ENCODE measurements at places on chromosomes 12 and 14.
A peak's percentile ranks its signal among the peaks of the same experiment; 100 is the strongest.

- no peak for DNase-seq
Measured at GRCh38 chr14:51545396-51545795, 106.3 kb upstream of the FRMD6 start.

DNA sequence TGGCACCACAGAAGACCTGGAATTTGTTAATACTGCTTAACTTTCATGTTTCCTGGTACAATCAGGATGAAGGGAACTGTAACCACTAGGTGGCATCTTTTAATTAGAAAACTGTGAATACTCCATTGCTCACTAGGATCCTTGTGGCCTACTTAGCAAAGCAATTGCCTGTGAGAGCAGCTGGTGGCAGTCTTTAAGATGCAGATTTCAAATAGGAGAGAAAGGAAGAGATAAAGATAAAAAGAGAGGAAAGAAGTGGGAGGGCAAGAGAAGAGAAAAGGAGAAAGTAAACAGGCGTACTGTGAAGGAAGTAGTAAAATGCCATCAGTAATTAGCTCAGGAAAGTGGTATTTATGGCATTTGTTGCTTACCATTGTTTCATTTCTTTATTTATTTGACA is 114.5 kb downstream of the RAD51B start:
- DNase-seq = peak; percentile 45

- DNase-seq = no peak
Measured at GRCh38 chr12:21827083-21827482, 52.6 kb upstream of the KCNJ8 start.

DNA sequence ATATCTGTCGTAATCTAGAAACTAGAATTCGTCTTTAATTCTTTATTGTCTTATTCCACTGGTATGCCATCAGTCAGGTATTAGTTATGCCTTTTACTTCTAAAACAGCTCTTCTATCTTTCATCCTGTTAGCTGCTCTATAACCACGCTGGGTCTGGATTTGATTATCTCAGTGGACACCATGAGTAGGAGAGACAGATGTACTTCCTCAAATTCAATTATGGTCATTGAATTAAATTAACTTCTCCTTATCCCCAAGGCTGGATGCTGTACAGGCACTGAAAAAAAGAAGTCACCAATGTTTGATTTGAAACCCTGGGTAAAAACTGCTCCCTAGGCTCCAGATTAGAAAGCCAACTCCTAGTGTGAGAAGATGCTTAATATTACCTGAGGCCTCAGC is 107.3 kb downstream of the PIK3C2G start:
- DNase-seq = no peak

- DNase-seq = no peak
Measured at GRCh38 chr12:132329036-132329719, at the start of gene GALNT9. GALNT9 (minus strand) TSS chr12:132329589; CDS start chr12:132329203, 386 bp downstream.

GRCh38 chr12:79252358-79253075 is 387.9 kb downstream of the SYT1 start:
- DNase-seq = peak; percentile 34

DNA sequence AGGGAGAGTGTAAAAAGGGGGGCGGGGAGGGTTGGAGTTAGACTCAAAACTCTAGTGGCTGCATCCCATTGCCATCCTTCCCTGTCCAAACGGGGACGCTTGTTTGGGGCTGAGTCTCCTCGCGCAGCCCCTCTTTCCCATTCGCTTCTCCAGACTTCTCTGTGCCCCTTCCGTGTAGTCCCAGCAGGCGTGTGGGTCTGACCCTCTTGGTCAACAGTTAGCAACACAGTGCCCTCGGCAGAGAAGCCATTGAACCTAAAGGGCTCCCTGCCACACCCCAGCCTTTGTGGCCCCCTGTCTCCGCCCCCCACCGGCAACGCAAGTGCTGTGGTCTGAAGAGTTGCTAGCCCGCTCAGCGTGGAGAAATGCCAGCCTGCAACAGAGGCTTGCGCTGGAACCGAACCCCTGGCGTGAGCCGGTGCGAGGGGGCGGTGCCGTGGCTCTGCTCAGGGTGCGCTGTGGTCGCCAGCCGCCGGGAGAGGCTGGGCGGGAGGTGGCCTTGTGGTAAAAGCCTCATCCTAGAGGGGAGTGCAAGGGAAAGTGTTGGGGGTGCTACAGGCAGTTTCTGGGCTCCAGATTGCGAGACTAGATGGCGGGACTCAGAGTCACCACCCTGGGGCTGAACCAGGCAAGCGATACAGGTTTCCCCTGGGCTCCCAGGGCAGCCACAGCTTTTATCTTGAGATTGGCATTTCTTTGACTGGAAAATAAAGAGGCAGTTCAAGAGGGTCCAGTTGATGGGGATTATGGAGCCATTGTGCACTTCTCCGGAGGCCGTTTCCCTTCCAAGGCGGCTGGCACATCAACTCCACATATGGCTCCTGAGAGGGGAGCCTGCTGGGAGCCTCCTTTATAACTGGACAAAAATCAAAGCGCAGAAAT is 2.1 kb downstream of the PLXNC1 start:
- DNase-seq = peak; percentile 75

DNA sequence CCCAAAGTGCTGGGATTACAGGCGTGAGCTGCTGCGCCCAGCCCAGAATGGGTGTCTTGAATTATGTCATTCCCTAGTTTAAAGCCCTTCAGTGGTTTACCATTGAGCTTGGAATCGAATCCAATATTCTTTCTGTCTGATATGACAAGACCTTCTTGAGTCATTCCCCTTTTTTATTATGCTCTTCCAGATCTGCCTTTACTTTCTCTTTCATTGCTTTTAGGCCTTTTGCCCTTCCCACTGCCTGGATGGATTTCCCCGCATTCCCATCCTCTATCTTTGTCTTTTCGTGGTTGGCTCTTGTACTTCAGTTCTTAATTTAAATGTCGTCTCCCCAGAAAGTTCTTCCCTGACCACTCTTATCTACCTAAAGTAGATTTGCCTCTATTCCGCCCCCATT is 1.6 kb downstream of the TRAFD1 start:
- no peak for DNase-seq

- peak; percentile 92 for DNase-seq
Measured at GRCh38 chr12:25276199-25276937, 25.6 kb upstream of the KRAS start.

- DNase-seq = no peak
Measured at GRCh38 chr12:120076651-120077050, 39.9 kb downstream of the RAB35 start.

DNA sequence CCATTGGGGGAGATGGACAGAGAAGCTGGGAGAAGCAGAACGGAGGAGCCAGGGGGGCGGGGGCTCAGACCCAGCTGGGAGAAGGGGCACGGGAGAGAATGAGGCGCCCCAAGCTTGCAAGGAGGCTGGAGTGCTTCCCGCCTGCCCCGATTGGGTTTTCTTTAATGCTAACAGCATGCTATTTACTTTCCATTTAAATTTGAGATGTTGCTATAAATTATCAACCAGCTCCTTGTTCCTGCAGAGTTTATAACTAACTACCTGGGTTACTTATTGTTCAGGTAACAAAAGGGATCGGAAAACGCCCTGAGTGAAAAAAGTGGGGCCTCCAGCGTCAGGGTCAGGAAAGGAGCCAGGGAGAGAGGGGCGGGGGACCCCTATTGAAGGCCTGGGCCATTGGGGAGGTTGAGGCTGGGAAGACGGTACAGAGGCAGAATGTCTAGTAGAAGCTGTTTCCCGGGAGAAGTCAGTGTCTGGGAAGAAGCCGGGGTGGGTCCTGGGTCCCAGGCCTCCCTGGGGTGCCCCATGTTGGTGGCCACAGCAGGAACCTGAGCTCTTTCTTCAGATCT is 2.5 kb downstream of the HNF1A start:
- no peak for DNase-seq

DNA sequence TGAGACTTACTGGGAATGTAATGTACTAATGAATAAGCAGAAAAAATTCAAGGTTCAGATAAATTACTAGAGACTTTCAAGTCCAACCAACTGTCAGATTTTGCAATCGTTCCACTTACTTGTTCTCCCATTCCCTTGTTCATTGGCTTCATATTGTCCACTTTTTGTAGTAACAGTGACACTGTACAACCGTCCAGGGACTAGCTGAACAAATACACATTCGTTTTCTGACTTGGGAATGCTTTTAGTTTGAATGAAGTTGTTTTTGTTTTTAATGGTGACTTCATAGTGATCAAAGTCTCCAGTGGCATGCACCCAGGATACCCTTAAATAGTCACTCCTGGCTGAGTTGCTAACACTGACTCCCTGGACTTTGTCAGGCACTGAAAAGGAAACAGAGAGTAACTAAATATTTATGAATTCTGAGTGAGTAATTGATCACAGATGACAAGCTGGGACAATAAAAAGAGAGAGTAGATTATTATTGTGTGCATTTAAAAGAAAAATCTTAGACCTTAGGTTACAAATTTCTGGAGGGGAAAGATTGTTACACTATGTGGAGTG is 65.4 kb downstream of the PTPRB start:
- DNase-seq = no peak

GRCh38 chr12:42789808-42790760 is 200.5 kb upstream of the PRICKLE1 start:
- no peak for DNase-seq

DNA sequence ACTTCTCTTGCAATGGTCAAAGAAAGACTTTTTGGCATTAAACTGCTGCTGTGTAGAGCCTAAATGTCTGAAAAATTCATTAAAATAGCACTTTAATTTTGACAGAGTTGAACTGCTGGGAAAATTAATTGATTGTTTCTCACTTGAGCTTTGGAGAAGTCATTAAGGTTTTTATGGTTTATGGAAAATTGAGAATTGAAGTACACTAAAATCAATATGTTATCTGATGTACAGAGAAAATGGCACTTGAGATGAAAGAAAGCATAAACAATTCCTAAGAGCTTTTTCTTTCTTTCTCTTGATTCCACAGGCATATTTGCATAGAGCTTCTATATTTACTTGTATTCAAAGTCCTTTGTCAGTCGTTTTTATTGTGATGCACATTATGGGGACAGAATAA is 188.5 kb upstream of the CAND1 start:
- no peak for DNase-seq

DNA sequence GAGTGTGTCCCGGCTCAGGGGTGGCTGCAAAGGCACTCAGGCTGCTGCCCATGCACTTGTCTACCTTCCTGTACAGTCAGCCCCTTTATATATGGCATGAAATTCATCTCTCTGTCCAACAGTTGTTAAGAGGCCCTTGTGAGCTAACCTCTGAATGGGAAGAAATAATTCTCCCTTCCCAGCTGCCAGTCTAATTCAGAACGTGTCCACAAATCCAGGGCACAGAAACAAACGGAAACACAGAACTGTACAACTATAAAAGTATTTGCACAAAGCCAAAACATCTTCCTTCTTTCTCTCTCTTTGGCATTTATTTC is 849 bp downstream of the KRT5 start:
- no peak for DNase-seq

DNA sequence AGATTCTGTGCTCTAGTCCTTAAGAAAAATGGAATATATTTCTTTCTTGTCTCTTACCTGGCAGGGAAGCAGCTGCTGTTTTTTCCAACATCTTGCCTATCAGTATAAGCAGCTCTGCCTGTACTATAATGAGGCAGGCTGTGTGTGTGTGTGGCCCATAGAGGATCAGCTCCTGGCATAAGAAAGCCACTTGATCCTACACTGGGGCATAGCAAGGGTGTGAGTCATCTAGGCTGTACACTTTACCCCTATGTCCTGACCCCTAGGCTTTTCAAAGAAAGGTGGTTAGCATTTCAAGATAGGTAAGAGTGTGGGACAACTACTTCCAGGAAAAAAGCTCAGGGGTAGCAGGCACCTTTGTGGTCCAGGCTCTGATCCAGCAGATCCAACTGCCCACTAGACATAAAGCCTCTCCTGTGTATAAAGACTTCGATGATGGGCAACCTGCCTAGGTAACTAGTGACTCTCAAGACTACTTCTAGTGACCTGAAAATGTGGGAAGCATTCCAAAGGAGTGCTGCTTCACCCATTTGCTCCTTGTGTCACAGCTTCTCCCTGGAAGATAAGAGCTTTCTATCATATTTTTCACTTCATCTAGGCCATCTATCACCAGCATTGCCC is 4.9 kb upstream of the SENP1 start:
- no peak for DNase-seq

GRCh38 chr14:95523815-95524448 is 7.5 kb upstream of the SYNE3 start:
- DNase-seq = no peak

- DNase-seq = no peak
Measured at GRCh38 chr12:6533653-6533922, 729 bp upstream of the GAPDH start.

- no peak for DNase-seq
Measured at GRCh38 chr14:105137481-105138020, 31.0 kb downstream of the JAG2 start.

DNA sequence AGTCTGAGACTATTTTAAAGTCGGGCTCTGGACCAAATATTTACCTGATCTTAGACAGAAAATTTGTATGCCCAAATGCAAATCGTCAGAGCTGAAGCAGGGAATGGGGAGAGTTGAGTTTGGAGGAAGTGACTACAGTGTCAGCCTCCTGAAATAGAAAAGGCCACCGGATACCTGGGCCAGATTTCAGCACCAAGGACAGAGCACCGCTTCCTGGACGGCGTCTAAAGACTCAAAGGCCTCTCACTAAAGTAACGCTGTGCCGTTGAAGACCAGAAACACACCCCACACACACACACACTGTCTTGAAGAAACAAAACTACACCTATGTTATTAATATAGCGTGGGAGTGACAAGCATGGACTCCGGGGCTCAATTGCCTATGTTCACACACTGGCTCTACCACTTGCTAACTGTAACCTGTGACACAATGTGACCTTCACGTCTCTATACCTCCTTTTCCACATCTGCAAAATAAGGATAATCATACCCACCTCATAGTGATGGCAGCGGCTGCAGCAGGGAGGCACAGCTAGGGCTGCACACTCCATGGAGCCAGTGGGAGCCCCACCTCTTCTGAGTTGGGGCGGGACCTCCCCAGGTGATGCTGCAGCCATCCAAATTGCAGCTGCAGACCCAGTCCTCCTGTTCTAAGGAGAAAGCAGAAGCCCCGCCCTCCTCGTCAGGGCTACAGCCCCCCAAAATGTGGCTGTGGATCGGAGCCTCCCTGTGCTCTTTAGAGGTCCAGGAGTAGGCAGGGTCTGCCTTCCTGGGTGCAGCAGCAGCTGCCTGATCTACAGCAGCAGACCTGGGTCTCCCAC is 35.6 kb downstream of the KRT76 start:
- peak; percentile 81 for DNase-seq

DNA sequence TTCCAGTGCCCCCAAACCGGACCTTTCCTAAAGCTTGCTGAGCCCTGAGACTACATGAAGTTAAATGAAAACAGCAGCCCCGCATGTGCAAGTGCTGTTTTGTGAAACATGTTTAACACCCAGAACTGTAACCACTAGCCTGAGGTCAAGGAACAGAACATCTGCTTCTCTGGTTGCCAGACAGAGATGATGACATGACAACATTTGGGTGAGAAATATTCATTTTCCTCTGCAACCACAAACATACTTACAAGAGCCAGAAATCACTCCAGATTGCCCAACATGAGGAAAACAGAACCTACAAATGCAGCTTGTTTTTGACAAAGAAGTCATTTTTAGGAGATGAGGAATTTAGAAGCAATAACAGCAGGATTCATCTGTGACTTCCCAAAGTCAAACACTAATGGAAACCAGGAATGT is 110.4 kb downstream of the BCAT1 start:
- DNase-seq = peak; percentile 73

GRCh38 chr12:19110221-19110940 is 19.2 kb upstream of the PLEKHA5 start:
- no peak for DNase-seq

- no peak for DNase-seq
Measured at GRCh38 chr14:61196034-61196433, 85.1 kb downstream of the TMEM30B start.

GRCh38 chr14:76603713-76604112 is 157.6 kb upstream of the VASH1 start:
- DNase-seq = no peak

Data from RPMI8226 (cell line).